ENCODE measurements at places on chromosomes 4 and X. TPM values are rescaled to one million over a fixed set of nuclear protein-coding genes. Genes with fewer than 3 reads are reported as not detected.

Gene HSFX3
- polyA plus RNA-seq = 1.2 TPM

- no peak for DNase-seq
Measured at GRCh38 chrX:19334945-19335626, 8.6 kb upstream of the PDHA1 start.

DNA sequence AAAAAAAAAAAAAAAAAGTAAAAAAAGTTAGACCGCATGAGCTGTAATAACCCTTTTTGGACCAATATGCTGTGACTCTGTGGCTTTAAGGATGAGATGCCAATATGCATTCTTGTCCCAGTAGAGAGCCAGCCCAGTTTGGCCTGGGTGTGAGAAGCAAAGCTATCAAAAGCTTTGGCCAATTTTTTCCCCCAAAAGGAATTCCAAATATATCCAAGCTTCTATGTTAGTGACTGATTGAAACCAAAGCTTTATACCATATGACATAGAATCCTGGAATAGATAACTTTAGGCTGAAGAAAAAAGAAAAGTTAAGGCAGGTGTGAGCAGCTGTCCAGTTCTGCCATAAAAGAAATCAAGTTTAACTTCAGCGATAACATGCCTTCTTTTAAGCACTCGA is 30.5 kb upstream of the RBPJ start:
- peak; percentile 45 for DNase-seq

DNA sequence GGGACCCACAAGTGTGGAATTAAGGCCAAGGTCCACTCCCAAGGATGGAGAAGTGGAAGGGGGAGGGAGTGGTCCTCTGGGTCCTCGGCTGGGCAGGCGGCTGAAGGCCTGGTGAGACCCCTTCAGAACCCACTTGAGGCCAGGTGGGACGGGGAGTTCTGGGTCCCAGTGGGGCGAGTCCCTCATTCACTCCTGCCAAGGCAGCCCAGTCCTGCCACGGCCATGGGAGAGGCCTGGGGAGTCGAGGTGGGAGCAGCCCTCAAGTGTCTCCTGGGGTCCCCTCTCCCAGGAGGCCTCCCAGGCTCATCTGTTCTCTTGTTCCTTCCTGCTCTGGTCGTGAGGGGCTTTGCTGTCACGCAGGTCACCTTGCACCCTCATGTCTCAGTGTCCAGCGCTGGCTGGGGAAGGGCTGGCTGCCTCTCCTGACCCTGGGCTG is 6.1 kb upstream of the SH3BP2 start:
- no peak for DNase-seq

- DNase-seq = peak; percentile 85
Measured at GRCh38 chr4:156169011-156169410, 215.3 kb upstream of the CTSO start.

- no peak for DNase-seq
Measured at GRCh38 chrX:101395789-101396188, 5.0 kb downstream of the RPL36A start.

DNA sequence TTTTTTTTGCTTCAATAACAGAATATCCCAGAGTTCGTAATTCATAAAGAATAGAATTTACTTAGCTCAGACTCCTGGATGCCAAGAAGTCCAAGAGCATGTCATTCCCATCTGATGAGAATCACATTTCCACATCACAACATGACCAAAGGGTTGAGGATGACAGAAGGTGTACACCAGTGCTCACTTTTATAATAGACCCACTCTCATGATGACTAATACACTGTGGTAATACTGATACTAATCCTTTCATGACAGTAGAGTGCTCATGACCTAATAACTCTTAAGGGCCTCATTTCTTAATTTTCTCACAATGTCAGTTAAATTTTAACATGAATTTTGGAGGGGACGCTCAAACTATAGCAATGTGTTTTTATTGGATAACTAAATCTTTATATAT is 69.2 kb downstream of the ZNF732 start:
- no peak for DNase-seq

DNA sequence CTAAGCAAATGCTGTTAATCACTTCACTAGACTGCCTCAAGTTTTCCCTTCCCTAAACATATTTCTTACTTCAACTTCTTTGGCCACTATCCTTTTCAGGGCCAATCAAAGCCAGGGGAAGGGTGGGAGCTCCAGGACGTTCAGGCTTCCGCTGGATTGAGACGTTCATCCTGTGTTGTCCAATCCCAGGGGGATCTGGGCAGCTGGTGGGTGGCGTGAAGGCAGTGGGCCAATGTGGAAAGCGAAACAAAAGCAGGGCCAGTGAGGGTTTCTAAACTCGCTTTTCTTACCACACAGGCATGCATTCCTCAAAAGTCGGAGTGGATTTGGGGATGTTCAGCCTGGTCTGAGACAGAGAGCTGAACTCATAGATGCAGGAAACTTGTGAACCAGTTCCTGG is 7.6 kb downstream of the CXCL13 start:
- no peak for DNase-seq

- DNase-seq = no peak
Measured at GRCh38 chr4:182015014-182015413, 228.2 kb upstream of the TENM3 start.

Gene SLC2A9
- 4.3 TPM for polyA plus RNA-seq

- no peak for DNase-seq
Measured at GRCh38 chrX:153957224-153957623, 12.8 kb upstream of the RENBP start.

DNA sequence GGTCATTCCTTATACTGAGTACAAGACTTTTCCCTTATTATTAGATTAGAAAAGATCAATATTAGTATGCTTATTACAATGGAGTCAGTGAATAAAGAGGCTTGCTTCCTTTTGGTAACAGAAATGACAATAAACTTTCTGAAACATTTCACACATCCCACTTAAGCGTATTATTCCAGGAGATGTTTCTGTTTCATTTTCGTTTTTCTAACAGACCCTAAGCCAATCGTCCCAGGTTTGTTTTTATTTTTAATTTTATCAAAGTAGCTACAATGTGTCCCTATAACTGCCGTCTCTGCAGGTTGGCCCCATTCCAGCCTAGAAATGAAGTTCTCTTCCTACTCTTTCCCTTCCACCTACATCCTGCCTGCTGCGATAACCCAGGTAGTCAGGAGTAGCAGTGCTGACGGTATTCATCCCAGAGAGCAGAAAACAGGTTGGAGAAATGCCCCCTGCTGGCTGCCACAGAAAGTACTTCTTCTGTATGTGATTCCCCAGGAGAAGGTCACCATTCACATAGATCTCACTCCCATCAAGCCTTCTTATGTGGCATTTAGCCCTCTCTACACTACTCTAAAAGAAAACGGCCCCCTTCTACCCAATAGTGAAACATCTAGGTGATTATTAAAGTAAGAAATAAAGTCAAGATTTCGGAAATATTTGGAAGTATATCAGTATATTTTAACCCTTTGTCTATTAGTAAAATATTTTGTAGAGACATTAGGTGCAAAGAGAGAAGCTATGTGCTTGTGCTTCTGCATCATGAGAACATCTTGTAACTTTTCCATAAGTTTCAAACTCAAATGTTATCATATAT is 40.4 kb downstream of the ENPEP start:
- DNase-seq = peak; percentile 55

Gene LDB2
- polyA plus RNA-seq = 45.9 TPM

GRCh38 chr4:35325908-35326453 is 918.3 kb downstream of the ARAP2 start:
- no peak for DNase-seq

DNA sequence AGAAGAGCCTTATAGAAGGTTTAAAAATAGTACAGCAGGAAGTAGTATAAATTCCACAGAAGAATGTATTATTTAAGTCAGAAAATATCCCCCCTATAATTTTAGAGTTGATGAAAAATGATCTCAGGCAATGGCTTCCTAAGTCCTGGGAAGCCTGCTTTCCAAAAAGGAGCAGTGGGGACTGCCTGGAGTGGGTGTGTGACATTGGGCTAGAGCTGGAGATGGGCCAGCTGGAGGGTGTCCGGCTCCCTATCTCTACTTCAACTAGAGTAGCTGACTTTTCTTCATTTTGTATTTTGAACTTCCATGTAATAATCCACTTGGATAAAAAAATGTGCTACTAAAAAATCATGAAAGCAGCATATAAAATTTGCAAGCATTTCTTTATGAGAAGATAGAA is 253.9 kb downstream of the ANK2 start:
- no peak for DNase-seq

Gene HSD17B13
- 0.56 TPM for polyA plus RNA-seq

Gene MAGEA11
- not detected for polyA plus RNA-seq

- no peak for DNase-seq
Measured at GRCh38 chrX:155046129-155046810, 19.6 kb downstream of the FUNDC2 start.

- DNase-seq = no peak
Measured at GRCh38 chr4:172844556-172844955, 324.1 kb upstream of the GALNT7 start.

DNA sequence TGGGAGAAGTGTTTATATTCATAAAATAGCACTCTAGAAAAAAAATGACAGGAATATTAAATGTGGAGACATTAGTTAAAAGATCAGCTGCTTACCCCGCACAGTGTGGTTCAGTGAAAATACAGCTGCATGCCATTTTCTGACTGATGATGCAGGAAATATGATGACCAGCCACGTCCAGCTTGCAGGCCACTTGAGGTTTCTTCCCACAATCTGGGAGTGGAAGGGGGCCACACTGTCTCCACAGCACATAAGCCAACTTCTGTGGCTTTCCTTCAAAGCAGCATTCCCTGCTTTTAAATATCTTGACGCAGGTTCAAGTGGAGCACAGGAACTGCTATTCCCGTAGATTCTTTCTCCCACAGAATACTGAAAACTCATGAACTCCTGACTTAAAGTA is 173.4 kb upstream of the GALNT7 start:
- peak; percentile 16 for DNase-seq

Gene VEGFD
- 0.35 TPM for polyA plus RNA-seq

DNA sequence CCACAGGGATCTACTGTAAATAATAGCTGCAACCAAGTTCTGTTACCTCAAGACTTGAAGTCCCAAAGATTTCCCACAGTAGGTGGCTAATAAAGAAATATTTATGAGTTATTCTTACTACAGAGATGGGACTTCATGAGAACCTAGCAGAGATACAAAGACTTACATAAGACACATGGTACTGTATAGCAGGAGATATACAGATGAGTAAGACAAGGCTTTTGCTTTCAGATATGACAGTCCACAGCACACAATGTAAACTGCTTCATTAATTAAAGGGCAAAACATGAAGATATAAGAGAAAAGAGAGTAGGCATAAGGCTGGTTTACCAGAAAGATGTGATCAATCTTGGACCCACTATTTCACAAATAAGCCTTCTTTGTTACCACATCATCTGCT is 6.6 kb downstream of the ANKRD17 start:
- DNase-seq = no peak

- DNase-seq = no peak
Measured at GRCh38 chr4:21181716-21182115, 481.5 kb downstream of the PACRGL start.

All from muscle of back (tissue), 13 donors.